ENCODE measurements at places on chromosomes 2 and 18.

GRCh38 chr2:138454761-138455160, 46.8 kb upstream of the SPOPL start:
- DNase-seq: no peak

DNA sequence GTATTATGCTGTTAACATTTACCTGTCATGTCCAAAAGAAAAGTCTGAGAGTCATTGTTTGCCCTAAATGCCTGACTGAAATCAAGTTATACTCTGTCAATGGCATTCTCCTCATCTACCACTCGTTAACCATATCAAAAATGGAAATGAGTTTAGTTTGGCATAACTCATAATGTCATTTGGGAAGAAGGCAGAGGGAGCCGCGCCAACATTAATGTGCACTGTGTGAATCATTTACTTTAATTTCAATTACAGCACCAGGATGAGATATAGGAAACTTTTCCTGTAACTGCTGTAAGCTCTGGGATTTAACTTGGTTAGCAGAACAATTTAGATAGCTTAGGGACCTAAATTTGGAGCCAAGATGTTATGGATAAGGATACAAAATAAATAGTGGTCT, 871.2 kb upstream of the POU3F3 start:
- DNase-seq: no peak

GRCh38 chr2:44779793-44780192, 161.7 kb upstream of the SIX3 start:
- DNase-seq: no peak

GRCh38 chr2:214184461-214184860, 226.4 kb upstream of the VWC2L start:
- DNase-seq: no peak

- DNase-seq: no peak
These were observed 300.9 kb downstream of the RIT2 start for GRCh38 chr18:42814618-42815017.

DNA sequence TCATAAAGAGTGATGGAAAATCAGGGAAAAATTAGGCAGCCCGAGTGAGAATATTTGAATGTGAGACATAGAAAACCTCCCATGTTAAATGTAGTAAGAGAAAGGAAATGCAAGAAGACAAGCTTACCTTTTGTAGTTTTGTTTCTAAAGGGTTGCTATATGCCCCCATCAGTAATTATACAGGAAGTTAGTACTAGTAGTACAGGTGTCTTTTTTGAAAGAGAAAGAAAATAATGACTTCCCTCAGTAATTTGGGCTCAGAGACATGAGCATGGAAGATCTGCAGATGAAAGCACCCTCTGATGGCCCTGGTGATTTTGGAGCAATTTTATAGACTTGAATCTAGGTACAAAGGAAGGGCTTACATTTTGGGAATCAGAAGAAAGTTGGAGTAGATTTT, 80.8 kb downstream of the RHBDD1 start:
- DNase-seq: no peak

- no peak for DNase-seq
These were observed 29.2 kb downstream of the GPC1 start for GRCh38 chr2:240464514-240465241.

- no peak for DNase-seq
These were observed 244.1 kb downstream of the BCL11A start for GRCh38 chr2:60309336-60309735.

DNA sequence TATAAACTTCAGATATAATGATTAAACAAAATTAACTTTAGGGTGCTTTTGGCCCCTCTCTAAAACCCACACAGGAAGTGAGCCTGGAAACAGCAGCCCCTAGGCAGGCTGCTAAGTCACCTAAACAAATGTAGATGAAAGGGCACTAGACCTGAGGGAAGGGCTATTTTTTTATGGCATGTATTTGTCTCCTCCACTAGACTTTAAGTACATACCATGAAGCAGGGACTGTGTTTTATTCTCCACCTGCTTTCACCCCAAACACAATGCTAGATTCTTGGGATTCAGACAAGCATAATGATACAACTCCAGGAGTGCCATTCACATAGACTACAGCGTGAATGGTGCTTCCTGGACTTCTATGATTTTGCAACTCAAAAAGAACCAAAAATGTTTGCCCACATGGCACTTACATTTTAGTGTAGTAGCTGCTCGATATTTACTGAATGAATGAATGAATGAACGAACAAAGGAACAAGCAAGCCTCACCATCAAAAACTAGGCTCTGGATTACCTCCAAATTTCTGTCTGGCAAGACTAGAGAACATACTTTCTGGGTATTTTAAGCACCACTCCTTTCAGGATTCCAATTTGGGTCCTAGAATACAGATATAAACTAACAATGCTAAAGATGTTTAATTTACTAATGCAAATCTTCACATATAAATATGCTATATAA, 10.1 kb downstream of the ATAD2B start:
- DNase-seq: no peak

- DNase-seq: no peak
These were observed 49.7 kb downstream of the PXDN start for GRCh38 chr2:1694371-1695271.

- DNase-seq: no peak
These were observed 57.8 kb downstream of the TCF4 start for GRCh38 chr18:55530166-55530565.
